DND-41 (cell line): ENCODE measurements at places on chromosomes 6 and 20.

GRCh38 chr6:11538819-11539468 lies 1.4 kb downstream of the TMEM170B start:
- no peak for DNase-seq

DNA sequence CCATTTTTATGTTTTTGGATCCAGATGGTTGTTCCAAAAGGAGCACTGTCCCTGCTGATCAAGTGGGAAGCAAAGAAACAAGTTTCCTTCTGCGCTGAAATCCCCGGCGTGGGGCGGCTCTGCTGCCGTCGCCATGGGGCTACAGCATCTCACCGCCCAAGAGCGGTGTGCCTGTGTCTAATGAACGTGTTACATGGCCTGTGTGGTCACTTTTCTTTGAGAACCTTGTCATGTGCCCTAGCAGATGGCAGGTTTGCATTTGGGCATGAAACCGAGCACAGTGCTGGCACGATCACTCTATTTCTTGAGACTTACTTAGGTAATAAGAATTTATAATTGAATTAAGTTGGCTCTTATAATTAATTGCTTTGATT lies 51.9 kb downstream of the ZDHHC14 start:
- DNase-seq = no peak

DNA sequence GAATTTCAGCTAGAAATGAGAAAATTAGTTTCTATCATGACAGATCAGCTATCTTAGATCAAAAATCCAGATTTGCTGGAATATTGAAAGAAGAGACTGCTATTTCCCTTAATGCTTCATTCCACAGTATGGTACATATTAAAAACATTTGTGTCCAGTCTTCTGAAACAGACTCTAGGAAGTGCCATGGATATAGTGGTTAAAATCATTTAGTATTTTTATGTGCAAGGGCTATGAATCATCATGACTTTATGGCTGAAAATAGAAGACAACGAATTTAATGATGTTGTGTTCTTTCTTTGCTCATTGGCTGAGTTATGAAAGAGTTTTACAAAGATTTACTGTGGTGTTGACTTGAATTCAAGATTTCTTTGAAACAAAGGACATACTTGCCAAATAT lies 146.6 kb downstream of the ANKRD60 start:
- no peak for DNase-seq

DNA sequence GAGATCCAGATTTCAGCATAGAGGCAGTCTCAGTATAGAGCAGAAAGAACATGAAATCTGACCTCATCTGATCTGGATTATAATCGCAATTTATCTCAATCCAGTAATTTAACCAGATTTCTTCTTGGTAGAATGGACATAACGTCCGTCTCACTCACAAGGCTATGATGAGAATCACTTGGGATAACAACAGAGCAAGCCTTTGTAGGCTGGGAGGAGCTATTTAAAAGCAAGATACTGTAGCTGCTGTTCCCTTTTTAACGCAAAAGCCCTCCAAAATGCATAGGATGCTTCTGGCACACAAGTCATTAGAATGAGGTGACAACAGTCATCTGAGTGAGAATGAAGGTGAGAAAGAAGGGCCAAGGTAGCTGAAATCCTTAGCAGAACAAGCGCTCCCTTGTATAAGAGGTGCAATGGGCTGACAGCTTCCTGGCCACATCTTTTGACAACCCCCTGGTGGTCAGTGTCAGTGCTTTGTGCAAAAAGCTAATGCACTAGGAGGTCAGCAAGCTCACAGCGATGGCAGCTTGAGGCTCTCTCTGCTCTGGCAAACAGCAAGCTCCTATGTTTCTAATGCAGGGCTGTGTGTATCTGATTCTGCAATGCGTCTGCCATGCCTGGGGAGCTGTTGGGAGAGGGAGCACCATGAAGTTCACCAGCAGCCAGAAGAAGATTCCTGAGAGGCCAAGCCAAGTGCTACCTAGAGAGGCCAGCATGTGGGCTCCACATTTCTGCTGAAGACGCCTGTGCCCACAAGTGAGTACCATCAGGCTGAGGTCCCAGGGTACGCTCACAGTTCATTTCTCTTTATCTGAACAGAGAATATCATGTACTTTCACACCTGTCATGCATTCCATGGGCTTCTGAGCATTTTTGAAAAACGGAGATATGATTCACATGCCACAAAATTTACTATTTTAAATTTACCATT lies 16.2 kb downstream of the METTL24 start:
- no peak for DNase-seq

DNA sequence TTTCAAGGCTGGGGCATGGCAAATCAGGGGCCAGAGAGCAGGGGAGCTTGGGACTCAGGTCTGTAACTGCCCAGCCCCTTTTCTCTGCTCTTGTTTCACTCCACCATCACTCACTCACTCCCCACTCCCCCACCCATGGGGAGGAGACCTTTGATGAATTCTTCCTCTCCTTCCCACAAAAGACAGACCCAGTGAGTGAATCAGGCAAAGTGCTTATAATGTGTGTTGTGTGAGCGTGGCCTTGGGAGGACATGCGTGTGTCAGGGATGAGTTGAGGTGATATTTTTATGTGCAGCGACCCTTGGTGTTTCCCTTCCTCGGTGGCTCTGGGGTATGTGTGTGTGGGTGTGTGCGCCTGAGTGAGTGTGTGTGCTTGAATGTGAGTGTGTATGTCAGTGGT lies 1.0 kb upstream of the CUL9 start:
- no peak for DNase-seq

DNA sequence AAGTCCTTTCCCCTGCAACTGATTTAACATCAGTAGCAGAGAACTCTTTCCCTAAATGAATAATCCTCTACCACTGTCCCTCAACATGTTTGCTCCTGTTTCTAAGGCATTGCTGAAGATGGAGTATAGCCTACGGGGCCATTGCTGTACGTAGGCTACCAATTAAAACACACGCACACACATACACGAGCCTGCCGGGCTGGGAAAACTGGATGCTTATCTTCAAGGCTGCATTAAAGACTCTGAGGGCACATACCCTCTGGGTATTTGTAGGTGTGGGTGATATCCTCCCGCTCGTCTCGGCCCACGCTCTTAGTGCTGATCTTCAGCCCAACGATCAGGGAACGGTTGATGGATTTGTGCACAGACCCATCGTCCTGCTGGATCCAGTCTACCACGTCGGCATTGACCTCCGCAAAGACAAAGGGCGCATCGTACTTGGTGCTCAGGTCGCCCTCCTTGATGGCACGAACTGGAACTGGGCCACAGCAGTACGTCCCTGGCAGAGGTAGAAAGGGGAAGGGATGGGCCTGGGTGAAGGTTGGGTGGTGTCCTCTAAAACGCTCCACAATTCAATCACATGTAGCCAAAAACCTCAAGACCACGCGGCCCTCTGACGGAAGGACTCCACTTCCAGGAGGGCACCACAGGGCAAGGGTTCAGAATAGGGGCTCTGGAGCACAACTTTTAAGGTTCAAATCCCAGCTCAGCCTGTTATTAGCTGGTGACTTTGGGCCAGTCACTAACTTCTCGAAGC lies 25.7 kb downstream of the TGM2 start:
- no peak for DNase-seq

DNA sequence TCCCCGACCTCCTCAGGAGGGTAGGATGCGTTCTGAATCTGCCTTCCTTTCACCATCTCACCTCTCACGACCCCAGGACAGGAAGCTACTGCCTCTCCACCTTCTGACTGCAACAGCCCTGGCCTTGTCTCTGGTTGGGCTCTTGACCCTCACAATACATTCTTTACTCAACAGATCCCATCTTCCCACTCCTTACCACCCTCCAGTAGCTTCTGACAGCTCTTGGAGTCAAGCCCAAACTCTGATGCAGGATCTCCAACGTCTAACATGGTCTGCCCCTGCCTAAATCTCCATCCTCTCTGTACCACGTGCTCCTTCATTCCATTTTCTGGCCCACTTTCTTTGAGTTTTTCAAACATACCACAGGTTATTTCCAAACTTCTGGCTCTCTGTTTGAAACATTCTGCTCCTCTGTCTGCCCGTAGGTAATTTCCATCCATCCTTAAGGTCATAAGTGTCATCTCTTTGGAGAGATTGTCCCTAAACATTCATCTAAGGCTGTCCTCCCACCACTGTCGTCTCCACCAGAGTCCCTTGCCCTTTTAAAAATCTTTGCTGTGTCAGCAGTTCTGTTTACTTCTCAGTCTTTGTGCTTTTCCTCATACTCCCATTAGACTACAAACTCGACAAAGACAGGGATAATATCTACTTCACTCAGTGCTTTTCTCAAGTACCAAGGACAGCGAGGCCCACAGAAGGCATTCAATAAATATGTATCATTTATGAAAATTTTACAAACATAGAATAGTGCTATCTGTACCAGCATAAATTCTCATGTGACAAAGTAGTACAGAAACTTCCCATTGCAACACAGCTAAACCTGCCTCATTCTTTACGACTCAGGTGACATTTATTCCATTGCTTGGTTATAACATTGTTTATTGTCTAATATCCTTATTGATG lies 73.6 kb downstream of the BCAS1 start:
- DNase-seq = no peak

DNA sequence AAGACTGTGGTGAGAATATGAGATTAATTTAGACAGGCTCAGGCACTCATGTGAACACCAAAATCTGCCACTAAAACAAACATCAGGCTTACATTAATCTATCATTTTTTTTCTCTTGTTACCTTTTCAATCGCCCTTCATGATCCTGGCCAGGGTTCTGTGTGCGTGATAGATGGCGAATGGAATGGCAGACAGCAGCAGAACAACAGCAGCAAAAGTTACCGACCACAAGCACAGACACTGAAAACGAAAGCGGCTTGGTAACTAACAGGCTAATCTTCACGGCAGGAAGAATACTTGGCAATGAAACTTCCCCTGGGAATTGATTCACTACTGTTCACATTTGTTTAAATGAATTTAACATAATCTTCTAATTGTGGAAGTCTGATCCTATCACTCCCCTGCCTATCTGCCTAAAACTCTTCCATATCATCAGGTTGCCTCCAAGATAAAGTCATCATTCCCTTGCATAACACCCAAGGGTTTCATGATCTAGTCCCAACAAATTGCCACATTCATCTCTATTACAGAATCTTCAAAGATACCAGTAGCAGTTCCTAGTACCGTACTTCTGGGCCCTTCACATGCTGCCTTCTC lies 28.7 kb downstream of the PTPRK start:
- no peak for DNase-seq
